ENCODE measurements at places on chromosomes 11 and 22. TPM values are rescaled to one million over a fixed set of nuclear protein-coding genes. Genes with fewer than 3 reads are reported as not detected.

Gene FRMD8
- 54.5 TPM for total RNA-seq

Gene APOL1
- total RNA-seq, result 8.1 TPM

Gene MS4A3
- total RNA-seq, result 28.7 TPM

Gene OR52E8
- total RNA-seq, result not detected

Gene OR52H1
- total RNA-seq, result not detected

Gene SPCS2
- total RNA-seq, result 172 TPM

Gene SYT12
- not detected for total RNA-seq

Gene NRIP3
- total RNA-seq, result 15.3 TPM

Measured in K562 (cell line).